ENCODE measurements at places on chromosomes 5 and 9.

DNA sequence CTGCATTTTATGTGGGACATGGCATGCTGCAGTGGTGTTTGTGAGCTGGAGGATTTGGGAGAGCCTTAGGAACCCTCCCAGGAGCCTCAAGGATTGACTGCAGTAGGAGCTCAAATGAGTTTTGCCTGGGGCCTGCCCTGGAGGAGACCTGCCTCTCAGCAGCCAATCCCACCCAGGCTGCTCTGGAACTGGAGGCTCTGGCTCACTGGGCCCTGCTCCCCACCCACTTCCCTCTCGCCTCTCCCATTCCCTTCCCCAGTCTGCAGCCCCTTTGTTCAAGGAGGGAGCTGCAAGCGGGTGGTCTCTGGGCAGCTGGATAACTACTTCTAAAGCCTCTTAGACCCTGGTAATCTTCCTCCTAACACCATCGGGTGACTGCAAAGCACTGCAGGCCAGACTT is 24.2 kb downstream of the KCNIP1 start:
- DNase-seq, result no peak

- DNase-seq, result no peak
These were observed 260.2 kb downstream of the TMEM38B start for GRCh38 chr9:105954517-105954916.

- DNase-seq, result peak; percentile 34
These were observed 782.8 kb upstream of the NUDT12 start for GRCh38 chr5:104345222-104346016.

GRCh38 chr5:7745882-7746610 is 104.9 kb downstream of the CFAP90 start:
- peak; percentile 69 for DNase-seq

DNA sequence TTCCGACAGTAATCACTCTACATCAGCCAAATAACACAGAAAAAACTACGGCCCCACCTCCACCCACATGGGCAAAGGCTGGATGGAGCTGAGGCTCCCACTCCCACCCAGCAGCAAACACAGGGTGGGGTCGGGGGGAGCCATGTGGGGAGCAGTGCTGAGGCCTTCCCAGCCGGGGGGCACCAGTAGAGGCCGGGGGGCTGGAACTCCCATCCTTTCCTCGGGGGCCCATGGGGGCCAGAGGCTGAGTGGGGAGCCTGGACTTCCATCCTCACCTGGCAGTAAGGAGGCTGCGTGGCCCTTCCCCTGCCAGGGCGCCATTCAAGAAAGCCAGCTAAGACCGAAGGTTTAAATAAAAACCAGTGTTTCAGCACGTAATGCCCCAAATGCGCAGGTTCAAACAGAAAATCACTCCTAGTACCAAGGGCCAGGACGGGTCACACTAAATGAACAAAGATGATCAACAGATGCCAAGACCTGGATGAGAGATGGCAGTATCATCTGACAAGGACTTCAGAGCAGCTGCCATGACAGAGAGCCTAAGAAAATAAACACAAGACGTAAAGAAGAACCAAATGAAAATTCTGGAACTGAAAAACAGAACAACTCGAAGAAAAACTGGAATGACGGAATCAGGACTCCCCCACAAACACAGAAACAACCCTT is 9.4 kb downstream of the CCDC127 start:
- DNase-seq, result no peak

- DNase-seq, result no peak
These were observed 26.9 kb downstream of the NEURL1B start for GRCh38 chr5:172667786-172668593.

GRCh38 chr9:80066931-80067330 is 495.2 kb downstream of the TLE4 start:
- DNase-seq, result no peak
